Bronchial epithelial cell (primary cell): ENCODE measurements at places on chromosomes 13 and 19. TPM values are rescaled to one million over a fixed set of nuclear protein-coding genes. Genes with fewer than 3 reads are reported as not detected.

The C19orf18 gene
- 0.26 and 0.38 TPM in 2 replicates for total RNA-seq

The ATP8B3 gene
- 0.26 and 1.4 TPM in 2 replicates for total RNA-seq

The ZNF709 gene
- 0.26 and 0.64 TPM in 2 replicates for total RNA-seq

The IGFL3 gene
- not detected in 2 replicates for total RNA-seq

The DCLK1 gene
- under 0.01 and 0.13 TPM in 2 replicates for total RNA-seq

The KIRREL2 gene
- total RNA-seq: not detected in 2 replicates

The F10 gene
- total RNA-seq: 0.26 TPM in 1 of 2 replicates, not detected in the other

The TNNI3 gene
- 0.53 and 1.0 TPM in 2 replicates for total RNA-seq

The TEX26 gene
- total RNA-seq: not detected in 2 replicates

The SIGLEC10 gene
- not detected in 2 replicates for total RNA-seq

The BTBD2 gene
- total RNA-seq: 23.2 and 30.6 TPM in 2 replicates

The HIF3A gene
- 0.13 and 0.53 TPM in 2 replicates for total RNA-seq

The AP1M2 gene
- total RNA-seq: 114 and 135 TPM in 2 replicates

The SCEL gene
- 60.8 and 185 TPM in 2 replicates for total RNA-seq

The KLK12 gene
- 26.1 TPM in 1 of 2 replicates, not detected in the other for total RNA-seq

The LAIR1 gene
- not detected in 2 replicates for total RNA-seq

The SNRPD2 gene
- total RNA-seq: 429 and 572 TPM in 2 replicates

The NPAS1 gene
- 0.26 and 0.64 TPM in 2 replicates for total RNA-seq

The SYNGR4 gene
- total RNA-seq: not detected in 2 replicates

The NKG7 gene
- total RNA-seq: not detected in 2 replicates

The SYCN gene
- not detected in 2 replicates for total RNA-seq

The FLT1 gene
- total RNA-seq: under 0.01 TPM in 1 of 2 replicates, not detected in the other

The CGB5 gene
- total RNA-seq: 0.26 and 0.64 TPM in 2 replicates

The C1QTNF9B gene
- total RNA-seq: not detected in 2 replicates

The MYO16 gene
- not detected in 2 replicates for total RNA-seq

The GGN gene
- under 0.01 and 0.13 TPM in 2 replicates for total RNA-seq

The MADCAM1 gene
- not detected in 2 replicates for total RNA-seq

The BCL2L12 gene
- 2.4 and 2.9 TPM in 2 replicates for total RNA-seq

The HSPB6 gene
- total RNA-seq: 0.13 and 1.3 TPM in 2 replicates

The EFNB2 gene
- total RNA-seq: 11.3 and 23.2 TPM in 2 replicates

The ZNF534 gene
- not detected in 2 replicates for total RNA-seq

The SLC1A6 gene
- not detected in 2 replicates for total RNA-seq

The ZNF486 gene
- total RNA-seq: 2.6 and 3.1 TPM in 2 replicates

The UBE2L5 gene
- not detected in 2 replicates for total RNA-seq

The REEP6 gene
- total RNA-seq: 2.1 and 3.6 TPM in 2 replicates

The ATP12A gene
- total RNA-seq: 7.9 and 38.0 TPM in 2 replicates

The DNAAF3 gene
- total RNA-seq: 0.53 and 0.77 TPM in 2 replicates

The KIR2DL1 gene
- total RNA-seq: not detected in 2 replicates

The CCDC124 gene
- 37.9 and 62.2 TPM in 2 replicates for total RNA-seq

The TRPC4 gene
- 0.26 TPM in 1 of 2 replicates, not detected in the other for total RNA-seq

The RFPL4AL1 gene
- not detected in 2 replicates for total RNA-seq

The IL4I1 gene
- under 0.01 and 0.26 TPM in 2 replicates for total RNA-seq

The RASGRP4 gene
- not detected in 2 replicates for total RNA-seq

The GRK1 gene
- not detected in 2 replicates for total RNA-seq

The TIMM29 gene
- total RNA-seq: 37.5 and 42.1 TPM in 2 replicates

The LILRB4 gene
- total RNA-seq: not detected in 2 replicates

The PRR12 gene
- 0.79 and 1.9 TPM in 2 replicates for total RNA-seq

The PRR36 gene
- 0.13 TPM in 1 of 2 replicates, not detected in the other for total RNA-seq

The B9D2 gene
- total RNA-seq: 1.1 and 1.9 TPM in 2 replicates

The GGACT gene
- total RNA-seq: 5.5 and 9.0 TPM in 2 replicates

The ZNF681 gene
- 1.1 and 1.2 TPM in 2 replicates for total RNA-seq

The FOXA3 gene
- total RNA-seq: not detected in 2 replicates

The IZUMO2 gene
- total RNA-seq: not detected in 2 replicates

The TSHZ3 gene
- 1.6 and 2.0 TPM in 2 replicates for total RNA-seq

The ANGPTL8 gene
- not detected in 2 replicates for total RNA-seq

The ZNF846 gene
- total RNA-seq: 3.7 and 12.3 TPM in 2 replicates

The AMER2 gene
- total RNA-seq: not detected in 2 replicates
